ENCODE measurements at places on chromosomes 7 and 10. TPM values are rescaled to one million over a fixed set of nuclear protein-coding genes. Genes with fewer than 3 reads are reported as not detected.

LGI1 gene
- total RNA-seq, result not detected

SPDYE3 gene
- total RNA-seq, result not detected

STEAP2 gene
- not detected for total RNA-seq

LRRC18 gene
- total RNA-seq, result not detected

ANKRD30A gene
- not detected for total RNA-seq

GRCh38 chr10:112915590-112916572, 34.2 kb upstream of the TCF7L2 start:
- no peak for DNase-seq

DNA sequence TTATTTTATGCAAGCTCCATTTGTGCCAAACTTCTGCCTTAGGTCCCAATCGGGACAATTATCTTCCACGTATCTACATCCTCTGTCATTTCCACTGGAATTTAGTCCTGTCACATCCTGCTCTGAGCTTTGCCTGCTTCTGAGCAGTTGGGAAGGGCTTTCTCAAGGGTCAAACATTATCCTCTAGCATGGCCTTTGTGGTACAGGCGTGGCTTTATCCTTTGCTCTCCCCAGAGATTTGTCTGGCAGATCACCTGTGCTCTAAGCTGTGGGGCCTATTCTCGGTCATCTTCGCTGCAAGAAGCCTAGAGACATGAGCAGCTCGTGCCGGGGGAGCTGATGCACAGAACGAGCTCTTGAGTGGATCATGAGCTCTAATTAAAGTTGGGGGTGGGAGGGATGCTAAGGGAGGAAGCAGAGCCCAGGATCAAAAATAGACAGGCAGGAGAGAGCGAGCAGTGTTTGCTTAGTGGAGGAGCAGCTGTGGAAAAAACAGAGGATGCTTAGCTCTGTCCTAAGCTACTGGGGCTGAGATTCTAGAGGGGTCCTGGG, 19.8 kb upstream of the TMEM273 start:
- DNase-seq, result no peak

DNA sequence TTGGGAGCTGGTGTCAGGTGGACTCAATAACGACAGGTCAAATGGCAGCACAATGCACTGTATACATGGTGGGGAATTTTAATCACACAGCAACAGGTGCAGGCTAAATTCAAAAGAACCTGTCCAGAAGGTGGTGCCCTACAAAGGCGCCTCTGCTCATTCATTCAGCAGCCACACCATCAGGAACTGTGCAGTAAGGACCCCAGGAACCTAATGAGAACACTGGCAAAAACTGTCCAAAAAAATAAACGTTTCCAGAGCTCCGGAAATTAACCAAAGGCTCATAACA, 21.9 kb upstream of the CRYGN start:
- DNase-seq, result no peak

DNA sequence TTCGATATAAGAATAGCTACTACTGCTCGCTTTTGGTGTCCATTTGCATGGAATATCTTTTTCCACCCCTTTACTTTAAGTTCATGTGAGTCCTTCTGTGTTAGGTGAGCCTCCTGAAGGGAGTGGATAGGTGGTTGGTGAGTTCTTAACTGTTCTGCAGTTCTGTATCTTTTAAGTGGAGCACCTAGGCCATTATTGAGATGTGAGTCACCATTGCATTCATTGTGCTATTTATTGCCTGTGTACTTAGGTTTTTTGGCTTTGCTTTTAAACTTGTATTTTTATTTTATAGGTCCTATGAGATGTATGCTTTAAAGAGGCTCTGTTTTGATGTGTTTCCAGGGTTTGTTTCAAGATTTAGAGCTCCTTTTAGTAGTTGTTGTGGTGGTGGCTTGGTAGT, 1430.8 kb downstream of the REEP3 start:
- no peak for DNase-seq

GRCh38 chr10:52232561-52233350, 81.3 kb upstream of the DKK1 start:
- DNase-seq, result no peak
